Kidney (tissue), 22 donors: ENCODE measurements at places on chromosomes 11 and 22. TPM values are rescaled to one million over a fixed set of nuclear protein-coding genes. Genes with fewer than 3 reads are reported as not detected.

The IGLL1 gene
- polyA plus RNA-seq: not detected

The INS gene
- polyA plus RNA-seq: not detected

The ZNRD2 gene
- 60.4 TPM for polyA plus RNA-seq

The EXPH5 gene
- 2.2 TPM for polyA plus RNA-seq

The NRXN2 gene
- polyA plus RNA-seq: 22.0 TPM

The OR8A1 gene
- polyA plus RNA-seq: not detected

The MAPK8IP1 gene
- polyA plus RNA-seq: 24.8 TPM

The RFPL3 gene
- not detected for polyA plus RNA-seq
